ENCODE measurements at places on chromosomes 1 and 21. TPM values are rescaled to one million over a fixed set of nuclear protein-coding genes. Genes with fewer than 3 reads are reported as not detected.

- no peak overlapping the region for H3K4me3 ChIP-seq
- no peaks in the 10 kb centered on the region for H3K36me3 ChIP-seq
- H3K27me3 ChIP-seq: peaks cover 2% of the 10 kb centered on the region
- no peaks in the 10 kb centered on the region for H3K4me1 ChIP-seq
- no peak for DNase-seq
Measured at GRCh38 chr1:183038333-183038866, 15.2 kb downstream of the LAMC1 start.

DNA sequence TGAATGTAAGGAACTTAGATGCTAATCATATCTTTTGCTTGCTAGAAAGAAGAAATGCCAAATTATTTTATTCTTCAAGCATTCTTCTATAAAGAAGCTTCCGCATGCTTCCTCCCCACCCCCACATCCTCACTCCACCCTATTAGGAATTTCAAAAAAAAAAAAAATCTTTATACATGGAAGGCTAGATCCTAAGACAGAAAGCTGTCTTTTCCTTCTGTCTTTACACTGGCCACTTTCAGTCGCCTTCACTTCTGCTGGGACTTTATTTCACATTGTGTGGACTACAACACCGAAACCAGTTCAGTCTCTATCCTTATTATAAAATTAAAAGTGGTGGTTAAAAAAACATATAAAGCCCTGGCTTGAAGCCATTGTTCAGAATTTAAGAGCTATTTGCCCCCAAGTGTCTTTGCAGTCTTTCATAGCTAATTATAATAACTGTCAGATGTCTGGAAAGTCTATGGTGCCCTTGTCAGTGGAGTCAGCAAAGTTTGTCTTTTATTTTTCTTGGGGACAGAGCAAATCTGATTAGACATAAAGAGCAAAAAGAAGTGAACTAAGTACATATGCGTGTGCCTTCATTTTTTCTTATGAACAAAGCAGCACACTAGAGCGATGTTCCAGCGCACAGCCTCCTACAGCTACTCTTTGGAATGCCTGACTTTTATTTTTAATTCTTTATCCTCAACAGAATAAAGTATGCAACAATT is 297.7 kb downstream of the PTPRC start:
- no peaks in the 10 kb centered on the region for H3K36me3 ChIP-seq
- H3K4me1 ChIP-seq: peaks cover 5% of the 10 kb centered on the region
- H3K27ac ChIP-seq: peak overlapping the region; percentile 53
- peak overlapping the region; percentile 53 for H3K4me3 ChIP-seq

The TSSK3 gene
- total RNA-seq: 1.2 TPM

- no peak for DNase-seq
- H3K36me3 ChIP-seq: no peaks in the 10 kb centered on the region
- H3K27ac ChIP-seq: no peak overlapping the region
Measured at GRCh38 chr1:226223786-226224244, 351 bp downstream of the MIXL1 start.

DNA sequence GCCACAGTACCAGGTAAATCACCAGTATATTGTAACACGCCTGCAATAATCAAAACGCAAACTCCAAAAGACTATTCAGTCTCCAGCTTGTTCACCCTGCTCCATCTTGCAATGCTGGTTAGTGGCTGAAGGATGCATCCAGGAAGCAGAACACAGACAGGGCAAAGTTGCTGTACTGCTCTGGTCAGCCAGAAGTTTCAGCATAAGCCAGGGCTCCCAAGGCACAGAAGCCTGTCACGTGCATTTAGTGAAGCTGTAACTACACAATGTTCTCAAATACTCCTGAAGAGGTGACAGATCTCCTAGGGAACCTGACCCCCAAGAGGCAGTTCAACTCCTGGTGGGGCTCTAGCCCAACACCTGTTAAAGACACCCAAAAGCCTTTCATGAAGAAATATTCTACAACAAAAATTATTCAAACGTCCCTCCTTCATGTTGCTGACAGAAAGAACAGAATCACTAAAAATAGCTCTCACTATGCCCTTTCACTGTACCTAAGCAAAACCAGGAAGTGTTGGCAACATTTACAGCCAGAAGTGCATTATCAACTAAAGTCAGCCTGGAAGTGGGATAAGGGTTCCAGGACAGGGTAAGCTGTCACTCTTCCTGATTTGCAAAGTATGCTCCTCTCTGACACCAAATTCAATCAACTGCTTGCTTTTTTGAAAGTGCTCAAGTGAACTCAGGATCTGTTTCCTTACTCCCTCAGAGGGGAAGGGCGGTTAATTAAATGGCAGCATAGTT is 52.1 kb downstream of the SLC35D1 start:
- H3K4me1 ChIP-seq: no peaks in the 10 kb centered on the region
- H3K4me3 ChIP-seq: no peak overlapping the region

- H3K4me3 ChIP-seq: no peak overlapping the region
- no peaks in the 10 kb centered on the region for H3K36me3 ChIP-seq
- no peak overlapping the region for H3K27ac ChIP-seq
- DNase-seq: no peak
Measured at GRCh38 chr1:115175596-115175995, 86.3 kb upstream of the TSPAN2 start.

GRCh38 chr1:29695036-29695435 is 458.7 kb downstream of the PTPRU start:
- H3K36me3 ChIP-seq: no peaks in the 10 kb centered on the region
- H3K4me1 ChIP-seq: no peaks in the 10 kb centered on the region
- no peak for DNase-seq
- H3K4me3 ChIP-seq: no peak overlapping the region

The C8A gene
- total RNA-seq: not detected

DNA sequence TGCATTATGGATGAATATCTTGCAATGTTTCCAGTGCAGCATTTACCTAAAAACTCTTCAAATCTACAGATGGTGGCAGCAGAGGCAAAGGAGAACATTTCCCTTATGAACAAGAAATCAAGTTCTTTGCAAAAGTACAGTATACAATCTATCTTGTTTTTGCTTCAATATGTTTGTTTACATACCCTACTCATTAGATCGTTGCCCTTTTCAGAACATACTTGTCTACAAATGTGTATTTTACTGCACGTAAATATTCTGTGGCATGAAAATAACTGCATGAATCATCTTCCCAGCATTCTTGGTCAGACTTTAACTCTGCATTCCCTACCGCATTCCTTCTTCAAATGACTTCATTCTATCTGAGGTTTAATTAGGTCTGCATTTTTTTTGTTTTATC is 212.7 kb downstream of the ZP4 start:
- no peak for DNase-seq
- H3K4me3 ChIP-seq: no peak overlapping the region
- H3K36me3 ChIP-seq: no peaks in the 10 kb centered on the region

DNA sequence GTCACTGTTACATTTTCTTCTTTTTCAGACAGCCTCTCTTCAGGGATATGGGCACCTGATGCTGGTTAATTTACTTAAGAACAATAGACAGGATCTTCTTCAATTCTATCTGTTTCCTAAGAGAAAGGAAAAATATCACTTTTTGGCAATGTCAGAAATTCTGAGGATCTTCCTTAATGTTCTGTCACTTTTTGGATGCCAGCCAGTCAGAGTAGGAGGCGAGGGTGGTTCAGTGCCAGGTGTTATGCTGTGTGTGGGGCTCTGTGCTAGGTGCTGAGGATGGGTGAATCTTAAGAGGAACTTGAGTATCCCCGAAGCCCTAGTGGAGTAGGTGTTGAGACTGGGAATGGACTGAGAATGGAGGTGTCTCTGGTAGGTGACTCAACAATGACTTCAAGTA is 133.5 kb downstream of the UCK2 start:
- no peaks in the 10 kb centered on the region for H3K36me3 ChIP-seq
- no peaks in the 10 kb centered on the region for H3K27me3 ChIP-seq
- no peak overlapping the region for H3K27ac ChIP-seq
- H3K4me3 ChIP-seq: no peak overlapping the region
- no peak for DNase-seq
- H3K4me1 ChIP-seq: no peaks in the 10 kb centered on the region

The GCSAML gene
- total RNA-seq: 62.1 TPM

GRCh38 chr1:193680247-193680923 is 494.0 kb upstream of the B3GALT2 start:
- no peaks in the 10 kb centered on the region for H3K27me3 ChIP-seq
- no peak for DNase-seq

The SPTA1 gene
- total RNA-seq: not detected

DNA sequence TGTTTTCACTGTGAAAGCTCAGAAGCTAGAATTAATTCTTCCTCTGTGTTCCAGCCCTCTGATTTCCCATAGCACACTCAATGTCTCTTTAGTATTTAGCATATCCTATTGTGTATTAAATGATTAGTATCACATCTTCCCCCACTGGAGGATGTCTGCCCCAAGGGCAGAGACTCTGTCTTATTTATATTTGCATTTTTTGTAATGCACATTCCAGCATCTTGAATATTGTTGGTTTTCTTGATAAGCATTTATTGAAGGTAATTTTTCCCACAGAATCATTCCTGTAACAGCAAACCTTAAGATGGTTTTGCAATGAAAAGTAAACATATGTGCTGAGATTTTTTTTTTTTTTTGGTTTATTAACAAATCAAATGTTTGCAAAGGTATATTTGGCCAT is 34.1 kb downstream of the CENPF start:
- H3K4me3 ChIP-seq: no peak overlapping the region
- H3K27ac ChIP-seq: no peak overlapping the region
- no peaks in the 10 kb centered on the region for H3K4me1 ChIP-seq
- H3K27me3 ChIP-seq: no peaks in the 10 kb centered on the region

DNA sequence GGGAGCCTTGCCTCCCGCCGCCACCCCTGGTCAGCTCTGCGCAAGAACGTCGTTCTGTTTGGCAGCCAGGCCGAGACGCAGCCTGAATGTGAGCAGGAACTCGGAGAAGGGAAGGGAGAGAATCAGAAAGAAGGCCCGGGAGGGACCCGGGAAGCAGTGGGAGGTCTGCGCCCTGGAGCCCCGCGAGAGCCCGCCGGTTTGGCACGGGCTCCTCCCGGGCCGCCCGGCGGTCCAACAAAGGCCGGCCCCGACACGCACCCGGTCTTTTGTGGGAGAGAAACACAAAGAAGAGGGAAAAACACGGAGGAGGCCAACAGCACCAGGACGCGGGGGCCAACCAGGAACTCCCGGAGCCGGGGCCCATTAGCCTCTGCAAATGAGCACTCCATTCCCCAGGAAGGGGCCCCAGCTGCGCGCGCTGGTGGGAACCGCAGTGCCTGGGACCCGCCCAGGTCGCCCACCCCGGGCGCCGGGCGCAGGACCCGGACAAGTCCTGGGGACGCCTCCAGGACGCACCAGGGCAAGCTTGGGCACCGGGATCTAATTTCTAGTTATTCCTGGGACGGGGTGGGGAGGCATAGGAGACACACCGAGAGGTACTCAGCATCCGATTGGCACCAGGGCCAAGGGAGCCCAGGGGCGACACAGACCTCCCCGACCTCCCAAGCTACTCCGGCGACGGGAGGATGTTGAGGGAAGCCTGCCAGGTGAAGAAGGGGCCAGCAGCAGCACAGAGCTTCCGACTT is 2.7 kb upstream of the OLIG2 start:
- no peak for DNase-seq
- no peak overlapping the region for H3K27ac ChIP-seq
- H3K27me3 ChIP-seq: peaks cover 87% of the 10 kb centered on the region
- H3K4me1 ChIP-seq: peaks cover 74% of the 10 kb centered on the region
- no peak overlapping the region for H3K4me3 ChIP-seq

GRCh38 chr1:245715291-245715701 is 560.5 kb downstream of the KIF26B start:
- H3K4me3 ChIP-seq: no peak overlapping the region
- no peaks in the 10 kb centered on the region for H3K36me3 ChIP-seq
- no peak overlapping the region for H3K27ac ChIP-seq

DNA sequence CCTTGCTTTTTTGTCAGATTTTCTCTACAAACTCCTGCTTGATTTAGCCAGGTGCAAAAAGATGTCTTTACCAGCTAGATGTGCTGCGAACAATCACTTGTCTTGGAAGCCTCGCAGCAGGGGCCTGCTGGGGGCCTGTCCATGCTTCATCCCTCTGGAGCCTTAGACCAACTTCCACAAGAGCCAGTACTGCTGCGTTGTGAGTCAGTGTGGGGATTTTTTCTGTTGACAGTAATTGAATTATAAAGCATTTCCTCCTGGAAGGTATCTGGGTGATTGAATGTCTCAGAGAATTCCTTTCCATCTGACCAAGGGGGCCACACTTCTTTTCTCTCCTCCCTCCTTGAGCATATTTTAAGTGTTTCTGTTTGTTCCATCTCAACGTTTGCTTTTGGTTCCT is 40.4 kb upstream of the LDLRAP1 start:
- no peaks in the 10 kb centered on the region for H3K27me3 ChIP-seq
- no peak overlapping the region for H3K4me3 ChIP-seq
- DNase-seq: no peak
- H3K36me3 ChIP-seq: peaks cover 15% of the 10 kb centered on the region

DNA sequence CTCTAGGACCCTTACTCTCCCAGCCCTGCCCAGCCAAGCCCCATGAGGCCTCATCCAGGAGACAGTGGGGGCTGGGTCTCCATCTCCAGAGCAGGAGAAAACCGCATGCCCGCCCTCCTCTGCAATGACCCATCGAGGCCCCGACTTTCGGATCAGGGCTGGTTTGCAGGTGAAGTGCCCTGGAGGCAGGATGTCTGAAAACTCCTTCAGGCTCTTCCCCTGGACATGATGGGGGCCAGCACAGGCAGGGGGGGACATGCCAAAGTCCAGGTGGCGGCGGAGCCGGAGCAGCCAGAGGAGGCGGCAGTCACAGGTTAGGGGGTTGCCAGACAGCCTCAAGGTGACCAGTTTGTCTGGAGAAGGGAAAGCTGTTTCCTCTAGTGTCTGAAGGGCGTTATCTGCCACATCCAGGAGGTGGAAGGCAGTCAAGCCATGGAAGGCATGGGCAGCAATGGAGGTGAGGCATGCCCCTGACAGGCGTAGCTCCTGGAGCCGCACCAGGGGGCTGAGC is 3.9 kb downstream of the LINGO4 start:
- H3K4me1 ChIP-seq: peaks cover 9% of the 10 kb centered on the region
- no peaks in the 10 kb centered on the region for H3K36me3 ChIP-seq
- no peak overlapping the region for H3K27ac ChIP-seq
- no peak for DNase-seq
- H3K4me3 ChIP-seq: no peak overlapping the region
- H3K27me3 ChIP-seq: no peaks in the 10 kb centered on the region

All from natural killer cell (primary cell).